HAP-1 (cell line): ENCODE measurements at places on chromosomes 4 and X.

- no peak for DNase-seq
These were observed 17.8 kb downstream of the MFAP3L start for GRCh38 chr4:170008371-170008770.

- no peak for DNase-seq
These were observed 148.8 kb downstream of the POLA1 start for GRCh38 chrX:24842486-24842885.

GRCh38 chrX:67503004-67503403 is 40.8 kb upstream of the AR start:
- no peak for DNase-seq

DNA sequence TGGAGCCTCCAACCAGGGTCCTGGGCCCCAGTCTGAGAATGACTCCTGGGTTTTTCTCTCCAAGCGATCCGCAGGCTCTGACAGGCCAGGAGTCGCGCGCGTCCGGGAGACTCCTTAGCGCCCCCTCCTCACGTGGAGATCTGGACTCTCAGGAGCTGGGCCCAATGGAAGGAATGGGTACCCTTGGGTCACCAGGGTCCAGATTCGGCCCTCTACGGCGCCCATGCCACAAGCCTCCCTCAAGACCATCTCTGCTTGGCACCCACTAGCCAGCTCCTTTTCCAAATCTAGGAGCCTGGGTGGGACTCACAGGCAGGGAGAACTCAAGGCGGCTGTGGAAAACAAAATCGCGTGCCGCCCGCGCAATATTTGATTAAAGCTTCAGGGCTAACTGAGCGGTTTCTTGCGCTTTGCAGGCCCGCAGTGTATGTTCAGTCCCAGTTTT is 7.1 kb downstream of the HAND2 start:
- DNase-seq, result no peak

GRCh38 chr4:4390046-4390445 is 3.1 kb downstream of the NSG1 start:
- DNase-seq, result no peak

- DNase-seq, result no peak
These were observed 38.9 kb upstream of the TLR2 start for GRCh38 chr4:153645183-153645582.
